SK-N-SH (cell line): ENCODE measurements at places on chromosomes 16 and 17. TPM values are rescaled to one million over a fixed set of nuclear protein-coding genes. Genes with fewer than 3 reads are reported as not detected.

The RAMP2 gene
- polyA plus RNA-seq = 2.5 and 3.0 TPM in 2 replicates

The PRR29 gene
- polyA plus RNA-seq = 2.5 and 2.7 TPM in 2 replicates

The ZACN gene
- polyA plus RNA-seq = 0.03 TPM in 1 of 2 replicates, not detected in the other

The CCDC40 gene
- polyA plus RNA-seq = 17.3 and 21.6 TPM in 2 replicates

The OR1F1 gene
- 0.54 and 0.71 TPM in 2 replicates for polyA plus RNA-seq

The TMEM97 gene
- 8.6 and 11.4 TPM in 2 replicates for polyA plus RNA-seq

The FBXO31 gene
- 14.2 and 15.3 TPM in 2 replicates for polyA plus RNA-seq

The EIF1 gene
- polyA plus RNA-seq = 300 and 336 TPM in 2 replicates

The CYBC1 gene
- polyA plus RNA-seq = 160 and 165 TPM in 2 replicates

DNA sequence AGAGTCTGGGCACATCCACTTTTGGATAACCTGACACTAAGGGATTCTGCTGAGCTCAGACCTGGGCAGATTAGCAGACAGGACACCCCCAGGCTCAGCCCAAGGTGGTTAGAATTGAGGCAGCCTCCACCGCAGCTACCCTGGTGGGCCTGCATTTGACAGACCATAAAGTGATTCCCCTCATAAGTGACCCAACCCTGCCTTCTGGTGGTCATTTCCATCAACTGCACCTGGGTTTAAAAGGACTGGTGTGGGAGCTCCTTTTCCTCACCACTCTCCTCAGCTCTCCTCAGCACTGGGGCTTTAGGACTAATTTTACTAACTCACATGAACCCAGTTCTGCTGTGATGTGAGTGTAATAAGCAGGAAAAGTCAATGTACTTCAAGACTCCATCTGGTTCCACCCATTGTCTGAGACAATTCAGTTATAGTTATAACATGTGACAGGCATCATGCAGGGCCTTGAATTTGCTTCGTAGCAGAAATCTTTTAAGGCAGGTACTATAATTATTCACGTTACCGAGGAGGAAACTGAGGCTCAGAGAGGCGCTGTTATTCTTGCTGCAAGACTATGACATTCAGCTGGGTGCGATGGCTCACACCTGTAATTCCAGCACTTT is 42.5 kb downstream of the MYH3 start:
- peak; percentile 69 for DNase-seq

DNA sequence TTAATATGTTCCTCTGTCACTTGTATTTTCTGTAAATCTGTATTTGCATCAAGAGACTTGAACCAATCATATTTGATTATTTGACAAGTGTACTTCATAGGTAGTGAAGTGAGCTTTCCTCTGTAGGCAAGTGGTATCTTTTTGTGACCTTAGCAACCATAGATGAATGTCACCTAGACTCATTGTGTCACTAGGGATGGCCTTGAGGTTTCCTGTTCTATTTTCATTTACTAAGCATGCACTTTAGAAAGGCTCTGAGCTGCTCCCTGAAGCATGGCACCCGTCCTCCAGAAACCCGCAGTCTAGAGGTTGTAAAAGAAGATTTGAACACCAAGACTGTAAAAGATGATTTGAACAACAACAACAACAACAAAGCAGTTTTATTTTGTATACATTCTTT is 151.7 kb downstream of the PRKCB start:
- no peak for DNase-seq
